Neural crest cell (in vitro differentiated cells): ENCODE measurements at places on chromosomes 2 and 18.

DNA sequence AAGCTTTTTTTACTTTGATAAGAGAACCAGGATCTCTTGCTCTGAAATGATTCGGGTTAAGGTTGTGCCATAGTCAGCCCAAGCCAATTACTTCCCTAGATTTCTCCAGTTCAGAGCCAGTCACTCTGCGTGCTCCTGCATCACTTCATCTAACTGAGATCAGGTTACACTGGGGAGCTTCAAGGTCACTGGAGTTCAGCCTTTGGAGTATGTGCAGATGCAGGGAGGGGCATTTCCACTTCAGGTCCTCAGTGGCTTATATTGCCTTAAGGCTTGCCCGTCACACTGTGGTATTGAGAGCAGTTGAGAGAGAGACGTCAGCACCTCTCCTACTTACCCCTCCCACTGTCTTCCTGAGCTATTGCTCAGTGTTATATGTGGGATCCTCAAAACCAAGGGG is 317.8 kb downstream of the EPHA4 start:
- no peak for DNase-seq

DNA sequence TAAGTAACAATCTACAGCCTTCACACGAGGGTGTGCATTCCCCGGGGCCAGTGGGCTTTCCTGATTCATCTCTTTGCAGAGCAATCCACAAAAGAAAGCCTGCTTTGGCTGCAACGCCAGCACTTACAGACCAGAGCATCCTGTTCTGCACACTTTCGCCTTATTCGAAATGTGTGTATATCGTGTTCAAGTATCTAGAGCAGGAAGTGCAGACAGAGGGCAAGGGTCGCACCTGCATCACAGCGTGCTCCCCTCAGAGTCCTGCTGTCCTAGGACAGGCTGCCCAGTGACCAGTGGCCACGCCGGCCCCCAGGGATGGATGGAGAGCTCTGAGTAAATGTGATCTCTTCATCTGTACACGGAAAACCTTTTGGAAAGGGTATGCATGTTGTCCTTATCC is 264.3 kb downstream of the ZNF516 start:
- no peak for DNase-seq

DNA sequence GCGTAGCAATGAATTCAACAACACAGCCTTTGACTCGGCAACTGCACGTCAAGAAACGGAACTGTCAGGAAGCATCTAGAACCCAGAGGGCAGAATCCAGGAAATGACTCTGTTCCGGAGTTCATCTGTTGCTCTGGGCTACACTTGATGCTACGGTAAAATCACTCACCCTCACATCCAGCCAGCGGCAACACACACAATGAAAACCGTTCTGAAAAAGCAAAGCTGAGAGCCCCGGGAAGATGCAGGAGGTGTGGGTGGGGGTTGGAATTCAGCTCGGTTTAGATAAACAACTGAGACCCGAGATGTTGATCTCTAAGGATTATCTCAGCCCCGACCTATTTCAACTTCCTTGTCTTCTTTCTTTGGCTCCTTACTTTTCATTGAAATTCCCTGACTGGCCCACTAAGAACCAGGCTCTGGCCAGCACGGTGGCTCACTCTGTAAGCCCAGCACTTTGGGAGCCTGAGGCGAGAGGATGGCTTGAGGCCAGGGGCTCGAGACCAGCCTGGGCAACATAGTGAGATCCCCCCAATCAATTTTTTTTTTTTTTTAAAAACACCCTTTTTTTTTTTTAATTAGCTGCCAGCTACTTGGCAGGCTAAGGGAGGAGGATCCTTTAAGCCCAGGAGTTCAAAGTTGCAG is 13.3 kb upstream of the RAB17 start:
- DNase-seq = no peak

- DNase-seq = no peak
These were observed 275.3 kb upstream of the HDAC4 start for GRCh38 chr2:239675826-239676715.

DNA sequence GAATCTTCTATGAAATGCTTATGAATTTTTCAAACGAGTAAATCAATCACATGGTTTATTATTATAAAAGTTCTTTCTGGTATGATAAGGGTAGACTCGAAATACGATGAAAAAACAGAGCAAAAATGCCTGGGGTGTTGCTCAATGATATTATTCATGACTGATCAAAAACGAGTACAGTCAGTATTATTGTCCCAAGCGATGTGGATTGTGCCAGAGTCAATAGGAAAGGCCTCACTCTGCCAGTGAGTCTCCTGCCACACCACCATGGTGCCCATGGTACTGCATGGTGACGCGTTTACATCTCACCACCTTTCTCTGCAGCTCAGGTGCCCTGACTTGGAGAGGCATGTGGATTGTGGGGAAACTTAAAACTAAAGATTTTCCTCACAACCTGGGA is 58.5 kb downstream of the KCTD1 start:
- no peak for DNase-seq

DNA sequence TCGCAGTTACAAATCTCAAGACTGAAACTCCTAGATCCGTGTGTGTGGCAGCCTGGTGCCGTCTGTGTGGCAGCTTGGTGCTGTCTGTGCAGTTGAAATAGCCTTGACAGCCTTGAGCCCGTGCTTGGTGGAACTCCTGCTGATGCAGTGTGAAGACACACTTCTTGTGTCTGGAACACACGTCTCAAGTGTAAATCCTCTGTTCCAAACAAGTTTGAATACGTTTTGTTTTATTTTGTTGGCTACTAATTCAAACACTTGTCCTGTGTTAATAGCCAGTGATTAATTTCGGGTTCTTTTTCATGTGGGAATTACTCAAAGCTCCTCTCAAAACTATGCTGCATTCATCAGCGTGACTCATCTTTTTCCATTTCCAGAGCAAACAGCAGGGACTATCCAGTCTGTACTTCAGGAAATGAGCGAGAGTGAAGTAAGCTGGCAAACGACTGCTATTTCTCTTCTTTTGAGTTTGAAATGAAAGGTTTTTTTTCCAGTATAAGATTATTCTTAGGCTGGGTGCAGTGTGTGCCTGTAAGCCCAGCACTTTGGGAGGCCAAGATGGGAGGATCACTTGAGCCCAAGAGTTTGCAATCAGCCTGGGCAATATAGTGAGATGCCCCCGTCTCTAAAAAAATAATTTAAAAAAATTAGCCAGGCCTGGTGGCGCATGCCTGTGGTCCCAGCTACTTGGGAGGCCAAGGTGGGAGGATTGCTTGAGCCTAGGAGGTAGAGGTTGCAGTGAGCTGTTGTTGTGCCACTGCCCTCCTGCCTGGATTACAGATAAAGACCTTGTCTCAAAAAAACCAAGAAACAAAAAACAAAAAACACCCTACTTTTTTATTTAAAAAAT is 152.9 kb downstream of the SPP2 start:
- no peak for DNase-seq

DNA sequence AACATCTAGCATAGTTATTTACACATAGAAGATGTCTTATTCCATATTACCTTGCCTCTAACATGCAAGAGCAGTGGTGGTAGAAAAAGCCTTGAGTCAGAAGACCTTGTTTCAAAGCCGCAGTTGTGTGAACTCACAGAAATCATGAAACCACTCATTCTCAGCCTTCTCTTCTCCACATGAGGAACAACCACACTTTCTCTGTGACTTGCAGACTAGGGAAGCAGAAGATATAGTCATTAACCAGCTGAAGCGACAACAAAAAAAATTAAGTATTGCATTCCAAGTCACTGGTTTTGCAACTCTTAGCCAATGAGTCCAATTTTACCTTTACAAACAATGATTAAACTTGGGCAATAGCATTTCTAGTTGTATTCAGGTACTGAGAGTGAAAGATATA is 19.0 kb downstream of the TWSG1 start:
- DNase-seq = no peak

- no peak for DNase-seq
These were observed 86.5 kb upstream of the PPP1CB start for GRCh38 chr2:28665041-28665704.

DNA sequence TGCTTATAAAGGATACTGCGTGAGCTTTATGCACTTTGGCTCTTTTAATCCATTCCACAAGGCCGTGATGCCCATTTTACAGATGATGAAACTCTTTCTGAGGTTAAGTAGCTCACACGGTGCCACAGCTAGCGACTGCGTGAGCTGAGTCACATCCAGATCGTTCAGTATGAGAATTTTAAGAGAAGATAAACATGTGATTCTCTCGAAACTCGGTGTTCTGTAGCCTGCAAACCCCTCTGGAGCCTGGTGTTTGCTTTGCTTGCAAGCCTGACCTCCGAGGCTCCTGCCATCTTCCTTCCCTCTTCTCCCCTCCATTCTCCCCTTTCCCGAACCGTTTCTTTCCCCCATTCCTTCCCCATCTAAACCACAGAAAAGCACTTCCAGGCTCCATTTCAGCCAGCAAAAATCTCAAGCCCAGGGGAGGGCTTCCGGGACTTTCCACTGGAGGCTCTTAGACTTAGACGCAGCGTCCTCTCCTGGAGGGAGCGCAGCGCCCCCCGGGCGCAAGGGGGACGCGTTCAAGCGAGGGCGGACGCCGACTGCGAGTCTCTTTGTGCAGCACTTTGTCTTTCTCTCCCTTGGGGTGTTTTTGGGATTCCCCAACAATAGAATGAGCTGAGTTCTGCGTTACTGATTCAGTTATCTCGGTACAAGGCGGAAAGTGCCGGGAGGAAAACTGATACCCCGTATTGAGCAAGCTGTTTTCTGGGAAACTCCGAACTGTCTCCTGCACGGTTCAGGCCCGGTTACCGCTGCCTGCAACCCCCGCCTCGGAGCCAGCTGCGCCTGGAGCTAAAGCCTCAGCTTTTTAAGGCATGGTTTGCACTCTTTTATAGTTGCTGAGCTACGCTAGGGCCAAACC is 38.0 kb downstream of the CYP1B1 start:
- DNase-seq = no peak

- no peak for DNase-seq
These were observed 440.7 kb downstream of the MTX2 start for GRCh38 chr2:176709991-176710390.

GRCh38 chr18:60092073-60092472 is 192.3 kb downstream of the PMAIP1 start:
- no peak for DNase-seq

- no peak for DNase-seq
These were observed 124.2 kb downstream of the NFATC1 start for GRCh38 chr18:79519751-79520477.

- DNase-seq = no peak
These were observed 235.0 kb downstream of the MYCN start for GRCh38 chr2:16175247-16175825.

GRCh38 chr2:101698014-101698843 is 722 bp downstream of the MAP4K4 start:
- no peak for DNase-seq

- DNase-seq = no peak
These were observed 156.6 kb upstream of the LHCGR start for GRCh38 chr2:48912110-48912509.

DNA sequence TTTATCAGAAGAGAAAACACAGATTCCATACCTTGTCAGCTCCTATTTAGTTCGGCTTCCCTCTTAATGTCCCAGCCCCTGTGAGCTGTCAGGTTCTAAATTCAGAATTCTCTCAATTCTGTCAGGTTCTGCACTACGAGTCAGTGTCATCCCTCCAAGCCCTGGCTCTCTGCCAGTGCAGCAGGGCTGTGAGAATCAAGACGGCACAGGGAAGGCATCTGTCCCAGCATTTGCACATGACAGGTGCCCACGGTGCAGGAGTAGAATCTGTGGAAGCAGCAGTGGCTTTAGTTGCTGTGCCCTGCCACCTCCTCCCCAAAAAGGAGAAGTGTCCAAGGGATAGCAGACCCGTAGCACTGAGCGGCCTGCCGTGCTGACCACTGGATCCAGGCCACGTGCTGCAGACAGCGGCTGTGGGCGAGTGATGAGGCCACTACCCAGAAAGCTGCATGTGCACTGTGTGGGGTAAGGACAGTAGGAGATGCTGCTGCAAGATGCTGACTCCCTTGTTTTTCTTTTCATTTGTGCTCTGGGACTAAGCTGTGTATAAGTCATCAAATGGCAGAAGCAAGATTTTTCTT is 12.8 kb downstream of the RBFA start:
- no peak for DNase-seq

DNA sequence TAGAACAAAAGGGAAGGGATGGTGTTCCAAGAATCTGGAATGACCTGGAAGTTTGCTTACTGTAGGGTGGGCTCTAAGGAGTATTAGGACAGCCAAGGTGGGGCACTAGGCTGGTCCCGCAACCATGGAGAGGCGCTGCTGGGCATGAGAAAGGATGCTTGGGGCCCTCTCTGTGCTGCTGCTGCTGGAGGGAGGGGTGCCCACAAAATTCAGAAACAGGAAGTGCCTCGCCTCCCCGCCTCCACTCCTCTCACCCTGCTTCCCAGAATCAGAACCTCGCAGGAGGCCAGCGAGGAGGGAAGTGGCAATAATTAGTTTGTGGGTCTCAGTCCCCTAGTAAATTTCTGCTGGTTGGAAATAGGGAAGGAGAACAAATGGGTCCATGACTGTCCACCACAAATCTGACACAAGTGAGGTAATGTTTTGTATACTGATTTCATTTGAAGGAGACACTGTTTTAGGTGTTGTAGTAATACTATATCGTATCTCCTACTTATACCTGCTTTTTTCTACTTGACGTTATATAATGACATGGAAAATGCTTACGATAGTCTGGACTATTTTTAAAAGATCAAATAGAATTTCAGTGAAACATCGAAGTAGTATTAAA is 7.9 kb upstream of the PDCL3 start:
- DNase-seq = no peak

GRCh38 chr2:162520959-162521358 is 177.0 kb downstream of the GCA start:
- no peak for DNase-seq

GRCh38 chr2:200756618-200757321 is 54.9 kb upstream of the BZW1 start:
- no peak for DNase-seq

DNA sequence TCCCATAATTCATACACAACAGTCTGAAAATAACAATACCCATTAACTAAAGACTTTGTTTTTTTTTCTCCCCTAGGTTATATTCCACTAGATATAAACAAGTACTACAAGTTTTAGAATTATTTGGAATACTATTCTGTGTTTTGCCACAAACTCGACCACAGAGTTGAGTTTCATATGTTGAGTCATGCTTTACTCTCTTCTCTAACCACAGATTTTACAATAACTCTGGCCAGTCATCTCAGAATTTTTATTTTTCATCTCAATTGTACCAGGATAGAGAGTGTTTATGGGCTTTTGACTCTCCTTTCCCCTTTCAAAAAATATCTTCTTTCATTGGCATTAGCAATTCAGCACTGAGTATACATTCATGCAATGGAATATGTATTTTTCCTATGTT is 348.7 kb upstream of the GALNT5 start:
- no peak for DNase-seq

DNA sequence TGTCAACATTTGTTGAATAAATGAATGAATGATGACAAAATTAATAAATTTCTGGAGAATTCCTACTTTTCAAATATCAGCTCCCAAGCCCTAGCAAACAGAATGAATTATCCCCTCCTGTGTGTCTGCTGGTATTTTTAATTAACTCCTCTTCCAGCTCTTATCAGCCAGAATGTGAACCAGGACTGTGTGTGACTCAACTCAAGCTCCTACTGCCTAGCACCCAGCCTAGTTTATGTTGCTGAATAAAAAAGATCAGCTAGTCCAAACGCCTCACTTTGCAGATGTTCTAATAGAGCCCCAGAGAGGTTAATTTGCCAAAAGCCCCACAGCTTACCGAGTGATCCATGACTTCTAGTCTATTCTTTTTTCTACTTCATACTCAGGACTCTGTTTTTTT is 50.3 kb downstream of the RABL2A start:
- no peak for DNase-seq
